CD4-positive, alpha-beta T cell treated with Interferon alpha-2 for 1 hour (primary cell): ENCODE measurements at places on chromosomes 4 and X.
A peak's percentile ranks its signal among the peaks of the same experiment; 100 is the strongest.

DNA sequence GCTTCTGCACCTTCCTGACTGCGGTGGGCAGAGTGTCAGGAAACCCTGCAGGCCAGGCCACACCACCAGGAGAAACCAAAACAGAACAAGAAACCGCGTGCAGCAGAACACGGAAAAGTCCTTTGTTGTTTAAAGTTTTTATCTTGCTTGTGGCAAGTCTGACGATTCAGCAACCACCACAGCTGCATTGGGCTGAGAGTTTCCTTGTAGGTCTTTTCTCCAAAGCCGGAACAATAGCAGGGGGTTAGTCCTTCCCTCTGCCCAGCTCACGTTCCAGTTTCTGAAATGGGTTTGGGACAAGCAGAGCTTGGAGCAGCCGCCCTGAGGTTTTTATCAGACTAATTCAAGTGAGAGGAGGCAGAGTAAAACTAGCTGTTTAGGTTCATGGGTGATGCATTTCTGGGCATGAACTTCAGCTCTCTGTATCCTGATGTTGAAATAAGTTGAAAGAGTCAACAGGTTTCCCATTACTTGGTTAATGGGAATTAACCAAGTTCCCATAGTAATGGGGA lies 216.9 kb downstream of the PTTG2 start:
- DNase-seq: peak; percentile 63

DNA sequence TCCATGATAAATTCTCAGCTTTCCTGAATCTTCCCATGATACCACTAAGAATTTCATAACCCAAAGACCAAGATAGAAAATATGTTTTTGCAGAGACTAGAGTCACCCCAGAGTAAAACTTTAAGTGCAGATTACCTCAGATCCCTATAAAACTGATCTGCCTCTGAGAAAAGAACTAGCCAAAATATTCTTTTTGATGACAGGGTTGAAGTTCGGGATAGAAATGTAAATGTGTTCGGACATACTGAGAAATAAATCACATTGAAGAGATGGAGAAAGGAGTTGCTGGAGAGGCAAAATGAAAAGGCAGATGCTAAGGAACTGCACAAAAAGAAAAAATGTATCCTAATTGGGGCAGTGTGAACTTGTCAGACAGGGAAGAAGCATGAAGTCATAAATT lies 501.8 kb downstream of the ANKRD50 start:
- no peak for DNase-seq

- no peak for DNase-seq
Observed at GRCh38 chrX:43405191-43405590, 250.9 kb upstream of the MAOA start.

GRCh38 chrX:74248889-74249288 lies 55.1 kb upstream of the ZCCHC13 start:
- no peak for DNase-seq

- peak; percentile 10 for DNase-seq
Observed at GRCh38 chr4:26812049-26812714, 48.5 kb upstream of the STIM2 start.

GRCh38 chr4:38364383-38364963 lies 299.5 kb upstream of the KLF3 start:
- DNase-seq: no peak

DNA sequence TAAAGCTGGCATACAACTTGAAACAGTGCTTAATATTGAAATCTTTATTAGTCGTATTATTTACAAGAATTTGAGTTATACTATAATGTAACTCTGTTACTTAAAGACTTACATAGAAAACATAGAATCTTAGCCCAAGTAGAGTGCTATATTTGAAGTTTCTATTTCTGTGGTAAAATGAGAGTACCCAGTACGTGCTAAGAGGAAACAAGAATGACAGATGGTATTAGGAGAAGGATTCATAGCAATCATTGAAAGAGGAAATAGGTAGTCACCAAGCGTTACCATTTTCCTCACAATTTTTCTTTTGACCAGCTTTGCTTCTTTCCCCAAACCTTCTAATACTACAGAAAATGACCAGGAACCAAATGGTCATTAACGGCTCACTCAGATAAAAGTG lies 412.1 kb upstream of the GRIA3 start:
- no peak for DNase-seq

- no peak for DNase-seq
Observed at GRCh38 chrX:74420196-74421035, 877 bp upstream of the SLC16A2 start.
